ENCODE measurements at places on chromosomes 5 and 9. TPM values are rescaled to one million over a fixed set of nuclear protein-coding genes. Genes with fewer than 3 reads are reported as not detected.

Gene GARIN3
- total RNA-seq, result not detected

Gene SYK
- total RNA-seq, result 0.07 TPM

Gene FYB1
- not detected for total RNA-seq

Gene DOCK2
- total RNA-seq, result 0.20 TPM

Gene PKD2L2
- not detected for total RNA-seq

Gene RNF44
- 3.2 TPM for total RNA-seq

Gene ANGPTL2
- 17.8 TPM for total RNA-seq

Gene SLC25A2
- total RNA-seq, result 0.32 TPM

Gene RNF183
- not detected for total RNA-seq

Gene CAMK4
- total RNA-seq, result 2.2 TPM

Gene AIF1L
- 64.6 TPM for total RNA-seq

Gene SUSD3
- 0.39 TPM for total RNA-seq

Gene PLAC8L1
- total RNA-seq, result not detected

Gene EFNA5
- 16.7 TPM for total RNA-seq

GRCh38 chr9:82891321-82891720, 171.6 kb downstream of the RASEF start:
- no peak for DNase-seq

DNA sequence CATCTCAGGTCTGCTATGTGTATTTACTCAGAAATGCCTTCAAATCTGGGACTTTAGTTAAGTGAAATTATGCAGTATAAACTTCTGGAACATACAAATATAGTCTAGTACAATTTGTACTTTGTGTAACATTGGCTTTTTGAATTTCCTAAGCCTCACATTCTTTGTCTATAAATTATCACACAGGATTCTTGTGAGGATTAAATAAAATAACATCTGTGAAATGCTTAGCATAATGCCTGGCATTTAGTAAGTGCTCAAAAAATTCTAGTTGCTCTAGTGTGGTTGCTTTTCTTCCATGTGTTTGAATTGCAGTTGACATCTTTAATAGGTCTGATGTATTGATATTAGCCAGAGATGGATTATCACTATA, 2.6 kb downstream of the HMMR start:
- DNase-seq, result no peak

- no peak for DNase-seq
These were observed 135.6 kb downstream of the ACTL7B start for GRCh38 chr9:108720191-108720642.

GRCh38 chr5:144198386-144198785, 27.7 kb downstream of the KCTD16 start:
- no peak for DNase-seq

DNA sequence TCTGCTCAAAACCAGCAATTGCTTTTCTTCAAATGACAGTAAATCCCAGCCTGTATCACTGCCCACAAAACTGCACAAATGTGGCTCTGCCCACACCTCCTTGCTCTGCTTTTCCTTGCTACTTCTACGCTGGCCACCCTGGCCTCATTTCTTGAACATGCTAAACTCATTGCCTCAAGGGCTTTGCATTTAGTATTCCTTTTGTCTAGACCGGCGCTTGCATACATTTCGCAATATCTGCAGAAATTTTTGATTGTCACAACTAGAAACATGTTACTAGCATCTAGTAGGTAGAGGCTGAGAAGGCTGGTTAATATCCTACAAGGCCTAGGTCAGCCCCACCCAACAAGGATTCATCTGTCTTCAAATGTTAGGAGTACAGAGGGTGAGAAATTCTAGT, 2357.8 kb downstream of the MAT2B start:
- no peak for DNase-seq

- DNase-seq, result no peak
These were observed 192.9 kb downstream of the CRB2 start for GRCh38 chr9:123548741-123549545.

- DNase-seq, result no peak
These were observed 263.1 kb upstream of the RGMB start for GRCh38 chr5:98510143-98510985.

- no peak for DNase-seq
These were observed 124.3 kb upstream of the RAI14 start for GRCh38 chr5:34531751-34532360.

GRCh38 chr5:159902444-159903121, 13.7 kb upstream of the ADRA1B start:
- no peak for DNase-seq

- no peak for DNase-seq
These were observed 28.3 kb upstream of the PDE4D start for GRCh38 chr5:59921816-59922215.

DNA sequence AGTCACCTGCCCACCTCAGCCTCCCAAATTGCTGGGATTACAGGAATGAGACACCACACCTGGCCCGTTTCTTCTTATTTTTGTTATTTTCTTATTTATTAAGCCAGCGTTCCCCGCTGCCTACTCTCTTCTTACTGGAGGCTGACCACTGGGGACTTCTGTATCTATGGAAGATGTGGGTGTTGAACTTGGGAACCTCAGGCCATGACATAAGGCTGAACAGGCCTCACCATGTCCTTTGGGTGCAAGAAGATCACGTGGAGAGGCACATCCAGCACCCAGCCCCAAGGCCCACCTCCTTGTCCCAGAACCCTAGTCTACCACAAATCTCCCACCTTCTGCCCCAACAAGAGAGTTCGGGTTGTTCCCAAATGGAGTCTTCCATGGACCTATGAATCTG, 59.4 kb upstream of the NEK6 start:
- no peak for DNase-seq

DNA sequence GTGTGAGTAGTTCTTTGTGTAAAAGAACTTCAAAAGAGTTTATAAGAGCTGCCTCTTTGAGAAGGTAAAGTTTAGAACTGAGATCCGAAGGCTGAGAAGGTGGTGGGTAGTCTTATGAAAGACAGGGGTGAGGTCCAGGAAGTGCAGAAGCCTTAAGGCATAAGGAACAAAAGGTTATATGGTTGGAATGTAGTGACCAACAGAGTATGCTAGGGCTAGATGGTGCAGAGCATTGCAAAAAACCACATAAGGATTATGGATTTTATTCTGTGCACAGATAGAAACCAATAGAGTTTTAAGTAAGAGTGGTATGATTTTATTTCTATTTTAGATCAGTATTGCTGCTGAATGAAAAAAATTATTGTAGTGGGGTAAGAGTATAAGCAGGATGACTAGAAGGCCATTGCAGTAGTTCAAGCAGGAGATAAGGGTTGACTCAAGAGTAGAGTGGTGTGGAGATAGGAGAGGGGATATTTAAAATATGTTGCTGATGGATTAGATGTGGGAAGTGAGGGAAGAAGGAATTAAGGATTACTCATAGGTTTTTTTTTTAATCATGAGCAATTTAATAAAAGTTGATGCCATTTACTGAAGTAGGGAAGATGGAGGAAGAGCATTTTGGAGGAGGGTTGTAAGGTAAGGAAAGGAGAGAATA, 3.7 kb downstream of the RECK start:
- DNase-seq, result no peak

GRCh38 chr9:125479846-125480615, 218.4 kb downstream of the GAPVD1 start:
- DNase-seq, result no peak

DNA sequence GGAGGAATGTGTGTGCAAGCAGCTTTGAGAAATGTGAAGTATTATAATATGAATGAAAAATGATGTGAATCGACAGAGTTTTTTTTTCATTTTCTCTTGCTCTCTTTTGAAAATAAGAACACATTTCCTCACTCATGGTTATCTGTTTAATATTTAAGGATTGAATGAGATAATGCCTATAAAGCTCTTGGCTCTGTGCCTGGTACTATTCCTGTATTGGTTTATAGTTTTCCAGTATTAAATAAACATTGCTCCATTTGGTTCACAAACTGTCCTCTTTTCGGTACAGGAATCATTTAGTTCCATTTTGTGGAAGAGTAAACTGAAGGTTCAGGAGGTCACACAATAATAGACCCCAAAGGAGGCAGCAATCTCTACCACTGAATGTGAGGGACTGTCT, 1185.5 kb upstream of the WWC1 start:
- DNase-seq, result no peak

GRCh38 chr5:136198453-136198852, 5.5 kb upstream of the SMIM32 start:
- no peak for DNase-seq

- DNase-seq, result no peak
These were observed 51.1 kb upstream of the SNX2 start for GRCh38 chr5:122723606-122724352.

GRCh38 chr5:167730121-167730520, 561.3 kb upstream of the WWC1 start:
- DNase-seq, result no peak

DNA sequence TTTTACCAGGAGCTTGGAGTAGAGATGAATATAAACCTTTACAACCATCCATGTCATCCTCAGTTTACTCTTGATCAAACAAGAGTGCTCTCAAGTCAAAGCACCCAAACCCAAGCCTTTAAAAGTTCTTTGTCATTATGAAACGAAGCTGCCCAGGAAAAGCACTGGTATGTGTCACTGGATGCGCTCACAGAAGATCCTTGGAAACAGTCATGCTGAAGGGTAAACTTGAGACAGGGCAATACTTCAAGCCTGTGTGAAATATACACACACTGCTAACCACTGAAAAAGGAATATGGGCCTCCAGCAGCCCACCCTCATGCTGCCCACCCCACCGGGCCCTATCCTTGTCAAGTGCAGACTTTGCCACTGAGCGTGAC, 84.5 kb downstream of the PRRT1B start:
- no peak for DNase-seq

DNA sequence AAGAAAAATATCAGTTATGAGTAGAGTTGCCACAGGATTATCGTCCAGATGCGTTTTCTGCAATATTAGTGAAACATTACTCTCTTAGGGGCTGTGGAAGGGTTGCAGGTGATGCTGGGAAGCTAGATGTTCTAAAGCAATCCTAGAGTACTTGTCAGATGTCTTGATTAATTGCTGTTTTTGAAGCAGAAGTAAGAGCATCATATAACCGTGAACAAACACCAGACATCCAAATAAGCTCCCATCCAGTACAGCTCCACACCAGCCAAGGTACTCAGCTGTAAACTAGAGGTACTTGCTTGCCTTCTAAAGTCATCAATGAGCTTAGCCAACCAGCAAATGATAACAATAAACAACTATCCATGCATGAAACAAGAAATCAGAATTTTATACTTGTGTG, 131.1 kb downstream of the ST8SIA4 start:
- DNase-seq, result no peak

DNA sequence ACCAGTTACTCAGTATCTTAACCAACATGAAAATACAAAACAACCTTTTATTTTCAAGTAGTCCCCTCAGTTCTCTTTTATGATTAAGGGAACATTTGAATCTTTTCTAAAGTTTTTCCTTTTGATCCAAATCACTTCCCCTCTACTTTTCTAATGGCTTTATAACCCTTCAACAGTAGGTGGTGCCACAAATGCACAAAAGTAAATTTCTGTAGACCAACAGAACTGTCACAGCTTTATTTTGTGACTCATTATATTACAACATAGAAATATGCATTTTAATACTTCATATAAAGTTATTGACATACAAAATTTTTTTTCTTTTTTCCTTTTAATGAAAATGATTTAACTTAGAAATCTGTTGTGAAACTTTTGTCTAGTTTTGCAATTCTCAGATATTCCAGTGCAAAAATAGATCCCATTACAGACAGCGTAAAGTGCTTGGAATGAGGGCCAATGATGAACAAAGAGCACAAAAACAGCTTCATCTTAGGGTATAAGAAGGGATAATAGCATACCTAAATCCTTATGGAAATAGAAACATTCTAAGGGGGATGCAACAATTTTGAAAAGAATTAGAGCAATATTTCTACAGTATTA, 17.0 kb downstream of the NIPSNAP3B start:
- DNase-seq, result no peak

- DNase-seq, result no peak
These were observed 1101.8 kb downstream of the TAF11L14 start for GRCh38 chr5:18736051-18736398.

DNA sequence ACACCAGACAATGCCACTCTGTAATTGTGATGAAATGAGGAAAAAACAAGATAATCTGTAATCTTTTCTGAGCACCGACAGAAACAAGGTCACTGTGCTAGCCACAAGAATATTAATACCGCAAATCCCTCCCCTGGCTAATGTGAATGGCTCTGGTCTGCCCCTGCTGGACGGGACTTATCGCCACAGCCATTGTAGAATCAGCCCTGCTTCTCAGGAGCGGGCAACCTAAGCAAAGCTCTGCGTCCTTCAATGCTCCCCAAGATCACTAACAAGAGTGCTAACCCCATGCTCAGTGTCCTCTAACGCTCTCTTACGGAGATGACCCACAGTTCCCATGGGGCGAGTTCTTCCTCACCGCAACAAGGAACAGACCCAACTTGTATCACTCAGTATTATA, 42.7 kb downstream of the OR2V1 start:
- no peak for DNase-seq

DNA sequence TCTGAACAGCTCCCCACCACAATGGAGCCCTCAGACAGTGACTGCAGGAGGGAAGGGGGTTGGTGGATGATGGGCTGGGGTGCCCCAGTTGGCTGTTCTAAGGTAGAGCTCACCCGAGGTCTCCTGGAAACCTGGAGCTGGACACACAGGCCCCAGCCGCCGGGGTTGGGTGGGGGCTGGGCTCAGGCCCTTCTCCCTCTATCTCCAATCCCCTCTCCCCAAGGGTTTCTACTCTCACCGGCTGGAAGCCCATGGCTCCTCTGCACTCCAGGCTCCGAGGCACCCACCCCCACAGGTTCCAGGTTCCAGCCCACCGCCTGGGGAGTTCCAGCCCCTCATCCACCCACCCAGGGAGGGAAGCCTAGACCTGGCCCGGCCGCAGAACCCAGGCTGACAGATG, 766 bp downstream of the NR5A1 start:
- DNase-seq, result no peak

DNA sequence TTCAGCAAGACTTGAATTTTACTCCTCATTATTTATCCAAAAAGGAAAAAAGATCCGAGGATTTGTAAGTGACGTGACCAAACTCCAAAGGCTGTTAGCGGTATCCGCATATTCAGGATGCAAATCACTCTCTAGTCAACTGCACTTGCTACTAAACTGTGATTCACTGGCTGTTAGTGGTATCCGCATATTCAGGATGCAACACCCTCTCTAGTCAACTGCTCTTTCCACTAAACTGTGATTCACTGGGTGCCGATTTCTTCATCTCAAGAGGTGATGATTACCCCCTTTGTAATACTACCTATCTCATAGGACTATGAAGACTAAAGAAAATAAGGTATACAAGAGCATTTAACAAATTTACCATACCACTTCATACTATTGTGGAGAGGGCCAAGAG, 5.7 kb downstream of the MAPKAP1 start:
- no peak for DNase-seq

DNA sequence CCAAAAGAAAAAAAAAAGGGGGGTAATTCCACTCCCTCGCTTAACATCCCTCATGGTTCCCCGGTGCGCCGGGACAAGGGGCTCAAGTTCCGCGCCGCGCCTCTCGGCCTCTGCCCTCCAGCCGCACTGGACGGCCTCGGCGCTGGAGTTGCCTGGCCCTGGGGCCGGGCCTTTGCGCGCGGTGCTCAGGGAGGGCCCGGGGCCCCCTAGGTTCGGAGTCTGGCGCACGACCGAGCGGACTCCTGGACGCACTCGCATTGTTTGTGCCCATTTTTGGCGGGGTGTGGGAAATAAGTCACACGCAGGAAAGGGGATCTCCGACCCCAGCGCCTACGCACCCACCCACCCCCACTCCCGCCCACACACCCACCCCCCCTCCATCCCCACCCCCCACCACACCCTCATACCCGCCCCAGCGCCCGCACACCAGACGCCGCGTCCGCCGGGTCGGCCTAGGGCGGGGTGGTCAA, 381 bp downstream of the MED22 start:
- no peak for DNase-seq

- DNase-seq, result no peak
These were observed 20.2 kb downstream of the TEK start for GRCh38 chr9:27129221-27129620.

Measured in pulmonary artery endothelial cell (primary cell).